AG10803 (cell line): ENCODE measurements at places on chromosomes 16 and 17.

GRCh38 chr17:18033442-18034099, 5.4 kb downstream of the ATPAF2 start:
- peak; percentile 87 for DNase-seq

GRCh38 chr16:48499923-48500381, 110.0 kb downstream of the N4BP1 start:
- DNase-seq: peak; percentile 92

- DNase-seq: no peak
Measured at GRCh38 chr17:78450696-78451345, 72.4 kb downstream of the PGS1 start.

- DNase-seq: no peak
Measured at GRCh38 chr16:72120026-72120425, 26.4 kb downstream of the DHX38 start.

GRCh38 chr17:48244814-48245213, 137.2 kb downstream of the SNX11 start:
- no peak for DNase-seq

DNA sequence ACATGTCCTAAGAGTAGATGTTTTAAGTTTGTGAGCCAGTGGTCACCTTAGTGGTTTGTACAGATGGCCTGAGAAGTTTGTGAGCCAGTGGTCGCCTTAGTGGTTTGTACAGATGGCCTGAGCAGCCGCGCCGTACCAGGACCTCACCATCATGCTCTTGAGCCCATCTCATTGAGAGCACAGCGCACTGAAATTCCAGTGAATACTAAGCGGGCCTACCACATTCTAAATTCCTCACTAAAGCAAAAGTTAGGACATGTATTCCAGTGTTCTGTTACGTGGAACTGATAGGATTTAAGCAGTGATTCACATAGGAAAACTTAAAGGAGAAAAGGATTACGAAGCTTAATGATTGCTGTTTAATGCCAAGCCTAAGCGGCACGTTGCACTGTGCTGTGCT, 3.9 kb downstream of the USP10 start:
- DNase-seq: no peak

- peak; percentile 11 for DNase-seq
Measured at GRCh38 chr17:70875729-70876310, 706.5 kb downstream of the KCNJ2 start.

- peak; percentile 20 for DNase-seq
Measured at GRCh38 chr16:73418691-73419090, 370.8 kb upstream of the ZFHX3 start.

DNA sequence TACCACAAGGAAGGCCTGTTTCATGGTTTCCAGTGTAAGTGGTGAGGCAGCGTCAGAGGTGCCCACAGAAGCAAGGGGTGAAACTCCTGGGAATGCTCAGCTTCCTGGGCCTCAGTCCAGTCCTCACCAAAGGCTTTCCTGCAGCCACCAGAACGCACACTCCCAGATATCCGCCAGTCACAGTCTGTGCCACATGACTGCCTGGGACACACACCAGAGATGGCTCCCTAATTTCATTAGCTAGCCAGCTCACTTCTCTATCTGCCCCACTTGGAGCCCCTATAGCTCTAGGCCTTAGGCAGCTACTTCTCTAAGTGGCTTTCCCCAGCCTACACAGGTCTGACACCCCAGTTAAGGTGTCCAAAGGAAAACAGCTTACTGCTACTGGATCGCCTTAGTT, 77.0 kb downstream of the CYTH1 start:
- DNase-seq: no peak

DNA sequence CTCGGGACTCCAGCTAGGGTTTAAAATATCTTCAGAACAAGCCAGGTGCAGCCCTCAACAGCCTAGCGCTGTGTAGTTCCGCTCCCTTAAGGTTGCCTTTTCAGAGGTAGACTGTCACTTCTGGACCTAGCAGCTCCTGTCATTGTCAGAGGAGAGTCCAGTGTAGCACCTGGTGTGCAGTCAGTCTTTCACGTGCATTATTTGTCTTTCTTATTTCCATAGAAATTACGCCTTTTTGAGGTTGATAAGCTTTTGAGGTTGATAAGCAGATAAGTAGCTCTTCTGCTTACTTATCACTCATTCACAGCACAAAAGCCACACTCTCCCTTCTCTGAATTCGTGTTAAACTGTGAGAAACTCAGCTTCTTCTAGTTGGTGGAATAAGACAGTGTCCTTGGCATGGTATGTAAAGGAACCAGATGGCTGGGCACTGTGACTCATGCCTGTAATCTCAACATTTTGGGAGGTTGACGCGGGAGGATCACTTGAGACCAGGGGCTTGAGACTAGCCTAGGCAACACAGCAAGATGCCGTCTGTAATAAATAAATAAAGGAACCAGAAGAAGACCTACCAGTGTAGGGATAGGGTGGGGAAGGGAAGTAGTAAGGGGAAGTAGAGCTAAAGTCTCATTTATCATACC, 10.2 kb downstream of the EEF2K start:
- DNase-seq: peak; percentile 54

DNA sequence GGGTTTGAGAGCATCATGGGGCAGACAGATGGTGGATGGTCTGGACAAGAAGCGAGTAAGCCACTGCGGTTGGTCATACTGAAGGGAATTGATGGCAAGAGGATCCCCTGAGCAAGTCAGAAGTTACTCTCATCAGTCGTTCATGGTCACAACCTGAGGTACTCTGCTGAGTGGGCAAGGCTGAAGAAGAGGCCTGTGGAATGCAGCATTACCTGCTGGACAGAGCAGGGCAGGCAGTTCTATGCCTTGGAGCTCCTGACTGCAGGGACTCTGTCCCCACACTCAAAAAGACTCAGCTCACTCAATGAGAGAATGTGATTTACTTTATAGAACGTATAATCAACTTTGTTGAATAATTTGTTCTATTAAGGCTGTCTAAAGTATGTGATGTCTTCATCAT, 28.3 kb downstream of the ALDH3A2 start:
- no peak for DNase-seq

DNA sequence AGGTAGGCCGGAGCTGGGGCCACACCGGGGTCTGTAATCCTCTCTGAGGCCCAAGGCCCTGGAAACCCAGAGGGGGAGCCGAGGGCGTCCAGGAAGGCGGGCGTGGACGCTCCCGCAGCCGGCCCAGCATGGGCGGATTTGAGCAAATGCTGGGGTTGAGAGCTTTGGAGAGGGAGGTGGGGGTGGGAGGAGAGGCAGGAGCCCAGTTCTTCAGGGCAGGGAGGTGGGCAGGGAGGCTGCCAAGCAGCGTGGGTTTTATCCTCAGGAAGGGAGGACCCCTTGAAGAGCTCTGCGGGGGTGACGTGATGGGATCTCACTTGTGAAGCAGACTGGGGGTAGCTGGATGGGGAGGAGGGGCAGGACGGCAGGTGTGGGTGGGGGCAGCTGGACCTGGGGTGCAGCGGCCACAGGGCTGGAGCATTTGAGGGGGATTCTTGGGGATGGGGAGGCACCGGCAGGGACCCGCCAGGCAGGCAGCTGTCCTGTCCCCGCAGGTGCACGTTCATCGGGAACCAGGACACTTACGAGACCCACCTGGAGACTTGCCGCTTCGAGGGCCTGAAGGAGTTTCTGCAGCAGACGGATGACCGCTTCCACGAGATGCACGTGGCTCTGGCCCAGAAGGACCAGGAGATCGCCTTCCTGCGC, 17.2 kb downstream of the TRAF7 start:
- no peak for DNase-seq

DNA sequence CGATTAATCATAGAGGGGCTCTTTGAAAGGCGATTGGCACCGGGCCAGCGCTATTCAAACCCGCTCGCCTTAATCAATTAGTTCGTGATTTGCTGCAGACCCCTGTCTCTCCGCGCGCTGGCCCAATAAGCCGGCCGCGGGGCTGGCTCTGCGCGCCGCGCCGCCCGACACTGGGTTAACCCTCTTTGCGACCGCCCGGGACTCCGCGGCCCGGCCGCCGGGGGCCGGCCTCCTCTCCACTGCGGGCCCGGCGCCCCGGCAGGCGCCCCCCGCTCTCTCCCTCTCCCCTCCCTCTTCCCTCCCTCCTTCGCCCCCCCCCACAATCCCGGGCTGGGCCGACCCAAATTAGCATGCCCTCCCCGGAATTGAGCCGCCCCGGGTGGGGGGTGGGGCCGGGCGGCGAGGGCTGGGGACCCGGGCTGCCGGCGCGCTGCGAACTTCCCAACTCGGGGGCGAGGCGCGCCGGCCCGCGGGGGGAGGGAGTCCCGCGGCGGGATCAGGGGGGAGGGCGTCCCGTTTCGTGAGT, 428 bp upstream of the SALL1 start:
- peak; percentile 87 for DNase-seq

DNA sequence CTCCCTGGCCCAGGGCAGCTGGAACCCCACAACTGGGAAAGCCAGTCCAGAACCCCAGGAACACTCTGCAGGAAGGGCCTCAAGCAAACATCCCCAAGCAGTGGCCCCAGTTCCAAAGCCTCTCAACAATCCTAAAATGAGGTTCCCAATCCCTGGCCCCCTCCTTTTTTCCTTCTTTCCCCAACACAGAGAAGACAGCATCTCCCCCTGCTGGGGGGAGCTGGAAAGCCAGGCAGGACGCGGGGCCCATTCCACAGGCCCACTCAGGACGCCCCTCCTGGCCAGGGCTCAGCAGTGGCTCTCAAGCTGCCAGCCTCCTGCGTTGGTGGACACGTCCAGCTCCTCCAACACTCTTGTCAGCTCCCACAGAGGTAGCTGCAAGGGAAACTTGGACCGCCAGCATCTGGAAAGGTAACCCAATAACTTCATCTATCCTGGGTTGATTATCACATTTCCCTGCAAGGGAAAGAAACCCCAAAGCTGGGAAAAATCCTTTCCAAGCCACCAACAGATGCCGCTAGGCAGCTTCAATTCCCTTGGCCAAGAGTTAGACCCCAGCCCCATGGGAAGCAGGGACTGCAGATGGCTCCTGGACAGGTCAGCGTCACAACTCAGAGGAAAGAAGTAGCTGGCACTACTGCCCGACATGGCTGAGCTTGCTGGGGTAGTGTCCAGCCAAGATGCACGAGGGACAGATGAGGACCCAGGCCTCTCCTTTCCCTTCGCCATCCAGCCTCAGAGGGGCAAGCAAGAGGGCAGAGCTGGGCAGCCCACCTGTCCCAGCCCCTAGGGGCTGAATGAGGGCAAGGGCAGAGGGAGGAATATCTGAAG, 7.6 kb downstream of the HDAC5 start:
- DNase-seq: peak; percentile 36

- peak; percentile 72 for DNase-seq
Measured at GRCh38 chr17:48724251-48725003, 1.4 kb downstream of the PRAC2 start.

GRCh38 chr17:68512960-68513474, 787 bp downstream of the PRKAR1A start:
- peak; percentile 54 for DNase-seq

GRCh38 chr17:28426081-28426519, 20.1 kb upstream of the SLC46A1 start:
- no peak for DNase-seq

- DNase-seq: no peak
Measured at GRCh38 chr16:79370736-79371135, 229.8 kb downstream of the MAF start.
